ENCODE measurements at places on chromosomes 11 and 22. TPM values are rescaled to one million over a fixed set of nuclear protein-coding genes. Genes with fewer than 3 reads are reported as not detected.

KRTAP5-2 gene
- total RNA-seq, result not detected

GTSE1 gene
- 15.3 TPM for total RNA-seq

DNA sequence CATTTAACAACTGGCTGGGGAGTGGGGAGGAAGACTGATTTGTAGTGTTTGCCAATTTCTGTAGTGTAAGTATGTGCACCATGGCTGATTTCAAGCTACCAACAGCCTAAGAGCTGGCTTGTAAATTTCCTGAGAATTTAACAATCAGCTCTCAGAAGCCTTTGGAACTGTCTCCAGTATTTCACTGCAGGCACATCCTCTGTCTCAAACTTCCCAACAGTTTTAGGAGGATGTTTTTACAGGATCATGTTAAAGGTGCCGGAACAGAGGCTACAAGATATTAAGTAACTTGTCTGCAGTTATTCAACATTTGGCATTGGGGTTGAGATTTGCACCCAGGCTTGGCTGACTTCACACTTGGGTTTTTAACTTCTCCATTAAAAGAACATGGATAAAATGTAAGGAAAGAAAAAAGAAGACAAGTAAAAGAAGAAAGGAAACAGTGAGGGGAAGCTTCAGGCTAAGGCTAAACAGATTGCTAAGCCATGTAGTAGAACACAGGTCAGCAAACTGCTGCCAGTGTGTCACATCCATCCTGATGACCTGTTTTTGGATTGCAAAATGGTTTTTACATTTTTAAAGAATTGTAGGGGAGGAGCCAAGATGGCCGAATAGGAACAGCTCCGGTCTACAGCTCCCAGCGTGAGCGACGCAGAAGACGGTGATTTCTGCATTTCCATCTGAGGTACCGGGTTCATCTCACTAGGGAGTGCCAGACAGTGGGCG, 204.8 kb upstream of the SESN3 start:
- no peaks in the 10 kb centered on the region for H3K36me3 ChIP-seq
- no peak overlapping the region for H3K4me3 ChIP-seq
- no peak for DNase-seq
- H3K27me3 ChIP-seq, result no peaks in the 10 kb centered on the region
- H3K4me1 ChIP-seq, result no peaks in the 10 kb centered on the region
- H3K27ac ChIP-seq, result no peak overlapping the region

- H3K36me3 ChIP-seq, result no peaks in the 10 kb centered on the region
- H3K27ac ChIP-seq, result no peak overlapping the region
- peaks cover 47% of the 10 kb centered on the region for H3K4me1 ChIP-seq
- no peak overlapping the region for H3K4me3 ChIP-seq
- DNase-seq, result no peak
- H3K27me3 ChIP-seq, result no peaks in the 10 kb centered on the region
Measured at GRCh38 chr11:131219646-131220045, 150.8 kb upstream of the NTM start.

ASCL2 gene
- total RNA-seq, result not detected

- DNase-seq, result no peak
- H3K4me1 ChIP-seq, result no peaks in the 10 kb centered on the region
- H3K27ac ChIP-seq, result no peak overlapping the region
- H3K4me3 ChIP-seq, result no peak overlapping the region
Measured at GRCh38 chr11:57778318-57779037, 16.9 kb downstream of the CTNND1 start.

PKDREJ gene
- total RNA-seq, result not detected

GRCh38 chr11:73851046-73851764, 25.4 kb downstream of the COA4 start:
- no peak overlapping the region for H3K4me3 ChIP-seq
- H3K36me3 ChIP-seq, result no peaks in the 10 kb centered on the region
- no peaks in the 10 kb centered on the region for H3K27me3 ChIP-seq

- no peaks in the 10 kb centered on the region for H3K4me1 ChIP-seq
- no peak overlapping the region for H3K4me3 ChIP-seq
- no peaks in the 10 kb centered on the region for H3K27me3 ChIP-seq
- H3K36me3 ChIP-seq, result no peaks in the 10 kb centered on the region
- no peak overlapping the region for H3K27ac ChIP-seq
Measured at GRCh38 chr11:76562541-76562940, 108.0 kb downstream of the LRRC32 start.

DNA sequence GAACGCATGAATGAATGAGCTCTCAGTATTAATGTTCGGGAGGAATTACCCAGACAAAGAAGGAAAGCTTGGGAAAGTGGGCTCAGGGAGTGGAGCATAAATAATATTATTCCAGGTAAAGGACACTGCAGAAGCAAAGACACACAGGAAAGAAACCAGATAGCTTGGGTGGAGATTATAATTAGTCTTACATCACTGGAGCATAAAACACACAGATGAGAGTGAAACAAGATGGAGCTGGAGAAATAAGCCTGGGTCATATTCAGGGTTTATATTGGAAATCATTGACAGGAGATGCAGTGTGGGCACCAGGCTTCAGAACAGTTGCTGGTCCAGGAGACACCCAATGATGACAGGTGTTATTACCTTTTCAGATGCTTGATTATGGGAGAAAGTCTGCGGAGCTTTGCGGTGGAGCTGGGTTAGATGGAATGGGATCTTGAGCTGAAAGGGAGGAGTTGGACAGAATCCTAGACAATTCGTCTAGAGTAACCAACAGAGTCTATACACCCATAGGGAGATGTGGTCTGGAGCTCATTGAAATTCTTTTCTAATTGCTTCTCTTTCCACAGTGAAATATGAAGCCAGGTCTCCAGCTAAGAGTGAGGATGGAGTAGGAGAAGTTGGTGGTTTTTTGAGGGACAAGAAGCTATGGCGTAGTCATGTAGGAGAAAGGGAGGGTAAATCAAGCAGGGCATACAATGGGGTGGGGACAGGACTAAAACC, 227.2 kb downstream of the FAM76B start:
- H3K27me3 ChIP-seq, result no peaks in the 10 kb centered on the region
- no peaks in the 10 kb centered on the region for H3K36me3 ChIP-seq
- H3K4me3 ChIP-seq, result no peak overlapping the region
- no peak overlapping the region for H3K27ac ChIP-seq
- DNase-seq, result no peak

- H3K27me3 ChIP-seq, result no peaks in the 10 kb centered on the region
- H3K4me3 ChIP-seq, result no peak overlapping the region
- no peak overlapping the region for H3K27ac ChIP-seq
- H3K36me3 ChIP-seq, result no peaks in the 10 kb centered on the region
- no peak for DNase-seq
Measured at GRCh38 chr11:23574149-23574548, 713.9 kb upstream of the CCDC179 start.

UBASH3B gene
- 3.9 TPM for total RNA-seq

- H3K27ac ChIP-seq, result no peak overlapping the region
- no peaks in the 10 kb centered on the region for H3K36me3 ChIP-seq
- H3K27me3 ChIP-seq, result no peaks in the 10 kb centered on the region
- no peak overlapping the region for H3K4me3 ChIP-seq
- no peak for DNase-seq
Measured at GRCh38 chr11:110472858-110473257, 43.1 kb downstream of the FDX1 start.

OR52E8 gene
- total RNA-seq, result not detected

DGCR6 gene
- total RNA-seq, result 6.7 TPM

- no peak overlapping the region for H3K4me3 ChIP-seq
- H3K27ac ChIP-seq, result no peak overlapping the region
- H3K27me3 ChIP-seq, result no peaks in the 10 kb centered on the region
- no peak for DNase-seq
- H3K4me1 ChIP-seq, result peaks cover 4% of the 10 kb centered on the region
Measured at GRCh38 chr11:35712533-35712932, 50.0 kb downstream of the TRIM44 start.

APOL3 gene
- total RNA-seq, result 0.60 TPM

- no peaks in the 10 kb centered on the region for H3K36me3 ChIP-seq
- H3K4me1 ChIP-seq, result peaks cover 30% of the 10 kb centered on the region
- H3K27me3 ChIP-seq, result no peaks in the 10 kb centered on the region
Measured at GRCh38 chr11:119482521-119483011, 59.6 kb upstream of the THY1 start.

DNA sequence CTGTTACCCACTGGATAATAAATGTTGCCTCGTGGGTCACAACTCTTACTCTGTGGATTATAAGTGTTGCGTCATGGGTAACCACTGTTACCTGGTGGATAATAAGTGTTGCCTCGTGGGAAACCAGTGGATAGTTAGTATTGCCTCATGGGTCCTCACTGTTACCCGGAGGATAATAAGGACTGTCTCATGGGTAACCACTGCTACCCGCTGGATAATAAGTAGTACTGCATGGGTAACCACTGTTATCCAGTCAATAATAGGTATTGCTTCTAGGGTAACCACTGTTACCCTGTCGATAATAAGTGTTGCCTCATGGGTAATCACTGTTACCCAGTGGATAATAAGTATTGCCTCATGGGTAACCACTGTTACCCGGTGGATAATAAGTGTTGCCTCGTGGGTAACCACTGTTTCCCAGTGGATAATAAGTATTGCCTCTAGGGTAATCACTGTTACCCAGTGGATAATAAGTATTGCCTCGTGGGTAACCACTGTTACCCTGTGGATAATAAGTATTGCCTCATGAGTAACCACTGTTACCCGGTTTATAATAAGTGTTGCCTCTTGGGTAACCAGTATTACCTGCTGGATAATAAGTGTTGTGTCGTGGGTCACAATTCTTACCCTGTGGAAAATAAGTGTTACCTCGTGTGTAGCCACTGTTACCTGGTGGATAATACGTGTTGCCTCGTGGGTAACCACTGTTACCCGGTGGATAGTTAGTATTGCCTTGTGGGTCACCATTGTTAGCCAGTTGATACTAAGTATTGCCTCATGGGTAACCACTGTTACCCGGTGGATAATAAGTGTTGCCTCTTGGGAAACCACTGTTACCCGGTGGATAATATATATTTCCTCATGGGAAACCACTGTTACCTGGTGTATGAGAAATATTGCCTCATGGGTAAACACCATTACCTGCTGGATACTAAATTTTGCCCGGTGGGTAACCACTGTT, 15.7 kb upstream of the NXPE4 start:
- H3K36me3 ChIP-seq, result no peaks in the 10 kb centered on the region
- H3K27me3 ChIP-seq, result no peaks in the 10 kb centered on the region
- no peaks in the 10 kb centered on the region for H3K4me1 ChIP-seq
- no peak overlapping the region for H3K4me3 ChIP-seq
- no peak for DNase-seq
- no peak overlapping the region for H3K27ac ChIP-seq

DNA sequence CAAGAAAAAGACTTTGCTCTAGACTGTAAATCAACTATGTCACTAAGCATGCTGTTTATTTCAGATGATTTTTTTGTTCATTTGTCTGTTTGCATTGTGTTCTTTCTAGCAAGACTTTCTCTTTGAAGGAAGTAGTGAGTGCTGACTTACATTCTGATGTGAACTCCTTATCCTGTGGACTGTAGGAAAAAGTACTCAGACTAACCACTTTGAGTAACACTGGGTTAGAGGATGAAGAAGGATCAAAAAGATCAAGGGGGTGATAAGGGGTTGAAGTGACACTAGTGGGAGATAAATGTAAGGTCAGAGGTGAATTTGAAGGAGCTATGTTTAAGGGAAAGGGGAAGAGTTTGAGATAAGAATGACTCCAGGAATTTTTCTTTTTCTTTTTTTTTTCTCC, 369.4 kb downstream of the NELL1 start:
- DNase-seq, result no peak
- no peaks in the 10 kb centered on the region for H3K4me1 ChIP-seq
- H3K27ac ChIP-seq, result no peak overlapping the region
- H3K27me3 ChIP-seq, result no peaks in the 10 kb centered on the region
- no peaks in the 10 kb centered on the region for H3K36me3 ChIP-seq
- H3K4me3 ChIP-seq, result no peak overlapping the region

DNA sequence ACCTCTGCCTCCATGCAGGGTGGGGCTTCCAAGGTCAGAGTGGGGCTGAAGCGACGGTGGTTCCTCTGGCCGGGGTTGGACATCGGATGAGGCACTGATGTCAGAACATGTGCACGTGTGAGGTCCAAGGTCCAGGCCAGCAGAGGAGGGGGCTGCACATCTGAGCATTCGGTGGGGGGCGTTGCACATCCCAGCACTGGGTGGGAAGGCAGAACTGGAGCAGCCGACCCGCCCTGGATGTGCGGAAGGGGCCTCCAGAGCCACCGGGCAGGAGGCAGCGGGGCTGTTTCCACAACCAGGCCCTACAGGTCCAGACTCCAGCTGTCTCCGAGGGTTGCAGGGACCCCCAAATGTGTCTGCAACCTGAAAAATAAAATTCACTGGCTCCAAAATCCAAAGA, 271.0 kb downstream of the CTTN start:
- no peak for DNase-seq
- no peaks in the 10 kb centered on the region for H3K4me1 ChIP-seq
- no peaks in the 10 kb centered on the region for H3K27me3 ChIP-seq

- H3K36me3 ChIP-seq, result no peaks in the 10 kb centered on the region
- H3K27me3 ChIP-seq, result no peaks in the 10 kb centered on the region
- no peak overlapping the region for H3K27ac ChIP-seq
- no peak overlapping the region for H3K4me3 ChIP-seq
- H3K4me1 ChIP-seq, result peaks cover 8% of the 10 kb centered on the region
- DNase-seq, result no peak
Measured at GRCh38 chr11:9269492-9270013, 4.4 kb upstream of the DENND5A start.

RAB39A gene
- 36.2 TPM for total RNA-seq

- H3K36me3 ChIP-seq, result no peaks in the 10 kb centered on the region
- no peak overlapping the region for H3K27ac ChIP-seq
- H3K4me1 ChIP-seq, result peaks cover 27% of the 10 kb centered on the region
- H3K4me3 ChIP-seq, result no peak overlapping the region
- H3K27me3 ChIP-seq, result no peaks in the 10 kb centered on the region
Measured at GRCh38 chr11:95149651-95150364, 60.2 kb downstream of the ENDOD1 start.

DNA sequence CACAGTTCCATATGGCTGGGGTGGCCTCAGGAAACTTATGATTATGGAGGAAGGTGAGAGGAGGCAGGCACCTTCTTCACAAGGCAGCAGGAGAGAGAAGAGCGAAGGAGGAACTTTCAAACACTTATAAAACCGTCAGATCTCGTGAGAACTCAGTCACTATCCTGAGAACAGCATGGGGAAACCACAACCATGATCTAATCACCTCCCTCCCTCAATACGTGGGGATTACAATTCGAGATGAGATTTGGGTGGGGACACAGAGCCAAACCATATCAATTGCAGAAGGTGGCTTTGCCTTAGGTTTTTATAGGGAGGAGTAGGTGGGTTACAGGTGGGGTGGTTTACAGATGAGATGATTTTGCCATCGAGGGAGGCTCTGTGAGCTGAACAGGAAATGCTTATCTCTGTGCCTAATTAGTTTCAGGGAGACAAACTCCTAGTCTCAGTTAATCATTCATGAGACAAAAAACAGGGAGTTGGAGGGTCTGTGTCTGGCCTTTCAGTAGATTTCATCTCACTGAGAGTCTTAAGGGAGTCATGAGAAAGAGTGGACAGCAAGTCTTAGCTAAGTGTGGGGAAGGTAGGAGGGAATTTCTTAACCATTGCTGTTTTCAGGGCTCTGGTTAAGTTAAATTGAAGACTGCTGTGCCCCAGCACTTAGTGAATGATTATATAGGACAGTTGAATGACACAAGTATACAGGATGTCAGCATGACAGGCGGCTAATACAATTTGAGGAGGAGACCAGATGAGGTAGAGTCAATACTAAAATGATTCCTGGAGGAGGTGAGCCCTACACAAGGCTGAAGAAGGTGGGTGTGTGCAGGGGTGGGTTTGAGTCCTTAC, 47.7 kb downstream of the CWC15 start:
- H3K27me3 ChIP-seq, result no peaks in the 10 kb centered on the region
- H3K36me3 ChIP-seq, result no peaks in the 10 kb centered on the region
- 0 out of 2 replicates have a peak, but pooled peaks cover 3% of the 10 kb centered on the region for H3K4me1 ChIP-seq
- no peak overlapping the region for H3K27ac ChIP-seq
- no peak for DNase-seq

- H3K4me3 ChIP-seq, result no peak overlapping the region
- H3K27me3 ChIP-seq, result no peaks in the 10 kb centered on the region
- H3K4me1 ChIP-seq, result peaks cover 8% of the 10 kb centered on the region
- no peak for DNase-seq
- no peaks in the 10 kb centered on the region for H3K36me3 ChIP-seq
Measured at GRCh38 chr11:42255906-42256305, 796.5 kb upstream of the LRRC4C start.

All from Karpas-422 (cell line).